Neuronal stem cell (in vitro differentiated cells): ENCODE measurements at places on chromosomes 7 and 10.

DNA sequence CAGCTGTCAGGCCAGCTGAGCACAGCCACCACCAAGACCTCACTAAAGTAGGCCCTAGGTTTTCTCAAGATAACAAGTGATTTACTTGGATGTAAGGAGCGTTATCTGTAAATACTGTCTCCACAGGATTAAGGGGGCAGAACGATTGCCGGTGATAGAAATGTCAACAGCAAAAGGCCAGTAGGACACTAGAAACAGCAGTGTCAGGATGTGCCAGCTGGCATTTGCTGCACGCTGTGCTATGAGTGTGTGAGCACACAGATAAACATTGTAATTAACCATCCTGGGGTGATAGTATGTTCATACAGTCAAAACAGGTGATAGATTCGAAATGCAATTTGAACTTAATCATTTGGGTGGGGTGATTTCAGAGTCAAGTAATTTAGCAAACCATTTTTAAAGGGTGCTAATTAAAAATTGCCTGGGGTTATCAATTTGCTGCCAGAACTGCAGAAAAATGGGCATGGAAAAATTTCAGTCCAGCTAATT lies 36.3 kb upstream of the NOBOX start:
- DNase-seq: no peak

- no peak for DNase-seq
Measured at GRCh38 chr10:16436367-16436757, 448 bp upstream of the PTER start.

DNA sequence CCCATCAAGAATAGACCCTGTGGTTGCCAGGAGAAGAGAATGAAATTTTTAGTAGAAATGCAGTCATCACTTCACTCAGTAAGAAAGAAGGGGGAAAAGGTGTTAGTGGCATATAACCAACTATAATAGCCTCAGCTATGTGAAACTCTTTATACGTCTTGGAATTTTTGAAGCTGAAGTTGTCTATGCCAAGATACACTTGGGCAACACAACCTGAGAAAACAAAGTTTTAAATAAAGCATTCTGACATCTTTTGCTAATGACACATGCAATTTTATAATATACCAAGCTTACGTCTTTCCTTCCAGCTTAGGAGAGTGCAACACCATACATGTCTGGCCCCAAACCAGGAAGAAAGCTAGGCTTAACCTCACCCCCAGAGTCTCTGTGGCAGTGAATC lies 40.8 kb upstream of the ZNF438 start:
- no peak for DNase-seq

DNA sequence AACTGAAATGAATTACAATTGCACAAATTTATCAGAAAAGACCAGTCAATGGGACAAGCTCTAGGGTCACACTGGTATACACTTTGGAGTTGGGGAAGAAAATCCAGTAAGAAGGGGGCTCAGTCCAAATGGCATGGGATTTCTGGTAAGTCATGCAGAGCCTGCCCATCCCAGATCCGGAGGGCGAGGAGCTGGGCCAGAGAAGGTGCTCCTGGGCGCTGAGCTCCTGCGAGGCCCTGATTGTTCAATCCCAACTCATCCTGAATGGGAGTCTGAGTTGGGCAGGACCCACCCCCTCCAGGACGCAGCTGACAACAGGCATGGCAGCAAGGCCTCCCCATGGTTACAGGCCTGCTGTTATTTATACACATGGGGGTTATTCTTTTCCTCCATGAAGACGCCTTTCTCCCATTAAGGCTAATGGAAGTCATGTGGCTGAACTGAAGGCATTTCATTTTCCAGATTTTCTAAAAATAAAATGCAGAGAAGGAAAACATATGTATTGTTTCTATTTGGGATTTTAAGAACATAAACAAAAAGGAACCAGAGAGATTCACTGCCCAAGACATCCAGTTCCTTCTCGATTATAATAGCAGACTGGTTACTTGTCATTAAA lies 91.1 kb upstream of the ADAM12 start:
- no peak for DNase-seq

- no peak for DNase-seq
Measured at GRCh38 chr7:65744406-65744805, 128.5 kb upstream of the VKORC1L1 start.

- DNase-seq: no peak
Measured at GRCh38 chr7:6476596-6477317, 29.0 kb upstream of the DAGLB start.

DNA sequence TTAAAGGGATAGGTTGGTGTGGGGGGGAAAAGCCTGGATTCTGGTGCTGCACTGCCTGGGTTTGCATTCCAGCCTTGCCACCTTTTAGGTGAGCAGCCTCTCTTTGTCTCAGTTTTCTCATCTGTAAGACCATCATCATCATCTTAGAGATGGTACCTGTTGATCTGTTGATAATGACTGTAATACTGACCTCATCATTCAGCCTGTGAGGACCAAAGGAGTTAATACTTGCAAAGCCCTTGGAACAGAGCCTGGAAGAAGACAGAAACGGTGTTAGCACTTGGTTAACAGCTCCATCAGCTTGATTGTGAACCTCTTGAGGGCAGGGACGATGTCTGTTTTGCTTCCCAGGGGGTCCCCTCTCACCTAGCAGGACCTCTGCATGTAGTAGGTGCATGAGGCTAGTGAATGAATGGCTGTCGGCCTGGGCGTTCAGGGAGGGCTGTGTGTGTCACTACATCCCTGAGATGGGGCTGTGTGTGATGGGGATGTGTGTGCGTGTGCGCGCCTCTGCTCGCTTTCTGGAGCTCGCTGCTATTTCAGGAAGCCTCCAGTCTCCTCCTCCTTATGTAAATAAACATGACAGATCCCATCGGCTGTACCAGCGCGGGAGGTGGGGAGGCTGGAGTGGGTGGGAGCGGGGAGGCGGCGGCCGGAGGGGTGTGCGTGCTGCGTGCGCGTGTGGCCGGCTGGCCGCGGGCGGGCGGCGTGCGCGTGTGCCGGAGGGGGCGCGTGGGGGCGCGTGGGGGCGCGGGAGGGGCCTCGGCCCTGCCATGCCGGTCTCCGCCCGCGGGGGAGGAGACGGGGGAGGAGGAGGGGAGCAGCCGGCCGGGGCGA lies 61.2 kb downstream of the NEURL1 start:
- DNase-seq: peak; percentile 48

GRCh38 chr10:30990971-30991646 lies 40.6 kb downstream of the ZNF438 start:
- no peak for DNase-seq

GRCh38 chr10:27959093-27959715 lies 39.7 kb downstream of the ODAD2 start:
- no peak for DNase-seq

GRCh38 chr7:43198599-43199090 lies 86.2 kb downstream of the HECW1 start:
- no peak for DNase-seq

DNA sequence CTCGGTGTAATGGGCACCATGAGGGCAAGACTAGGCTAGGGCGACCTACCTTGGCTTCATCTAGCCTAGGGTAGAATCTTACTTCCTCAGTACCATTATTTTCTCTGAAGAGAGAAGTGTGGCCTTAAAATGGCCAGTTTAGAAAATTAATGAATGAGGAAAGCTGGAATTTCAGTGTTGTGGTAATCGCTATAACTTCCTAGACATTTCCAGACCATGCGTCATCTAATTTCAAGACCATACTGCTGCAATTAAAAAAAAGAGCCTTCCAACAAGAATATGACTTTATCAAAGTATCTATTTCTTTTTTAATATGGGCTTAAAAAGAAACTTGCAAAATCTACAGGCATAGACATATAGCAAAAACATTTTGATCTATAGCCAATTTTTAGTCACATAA lies 68.5 kb downstream of the CPVL start:
- DNase-seq: no peak

DNA sequence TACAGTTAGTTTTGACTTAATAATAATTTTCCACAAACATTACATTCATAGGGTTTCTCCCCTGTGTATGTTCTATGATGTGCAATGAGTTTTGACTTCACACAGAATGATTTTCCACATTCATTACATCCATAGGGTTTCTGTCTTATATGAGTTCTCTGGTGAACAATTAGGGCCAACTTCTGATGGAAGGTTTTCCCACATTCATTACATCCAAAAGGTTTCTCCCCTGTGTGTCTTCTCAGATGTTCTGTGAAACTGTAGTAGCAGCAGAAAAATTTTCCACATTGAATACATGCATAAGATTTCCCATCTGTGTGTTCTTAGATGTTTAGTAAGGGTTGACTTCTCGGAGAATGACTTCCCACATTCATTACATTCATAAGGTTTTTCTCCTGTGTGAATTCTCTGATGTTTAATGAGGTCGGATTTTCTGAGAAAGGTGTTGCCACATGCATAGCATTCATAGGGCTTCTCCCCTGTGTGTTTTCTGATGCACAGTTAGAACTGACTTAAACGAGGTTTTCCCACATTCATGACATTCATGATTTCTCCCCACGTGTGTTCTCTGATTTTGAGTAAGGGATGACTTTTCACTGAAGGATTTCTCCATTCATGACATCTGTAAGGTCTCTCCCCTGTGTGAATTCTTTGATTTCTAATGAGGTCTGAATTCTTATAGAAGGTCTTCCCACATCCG lies 118.5 kb downstream of the ZNF33B start:
- no peak for DNase-seq

- no peak for DNase-seq
Measured at GRCh38 chr10:104441329-104442000, 87.8 kb downstream of the CFAP58 start.

- DNase-seq: peak; percentile 30
Measured at GRCh38 chr7:115910541-115911164, 119.9 kb downstream of the TFEC start.

- no peak for DNase-seq
Measured at GRCh38 chr7:80499350-80499953, 12.4 kb downstream of the GNAT3 start.

DNA sequence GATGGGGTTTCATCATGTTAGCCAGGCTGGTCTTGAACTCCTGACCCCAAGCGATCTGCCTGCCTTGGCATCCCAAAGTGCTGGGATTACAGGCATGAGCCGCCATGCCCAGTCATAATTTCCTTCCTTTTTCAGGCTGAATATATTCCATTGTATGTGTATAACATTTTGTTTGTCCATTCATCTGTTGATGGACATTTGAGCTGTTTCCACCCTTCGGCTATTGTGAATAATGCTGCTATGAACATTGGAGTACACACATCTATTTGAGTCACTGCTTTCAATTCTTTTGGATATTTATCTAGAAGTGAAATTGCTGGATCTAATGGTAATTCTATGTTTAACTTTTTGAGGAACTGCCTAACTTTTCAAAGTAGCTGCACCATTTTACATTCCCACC lies 34.6 kb downstream of the TLX1 start:
- DNase-seq: no peak

- DNase-seq: no peak
Measured at GRCh38 chr10:132588301-132589013, 50.9 kb downstream of the INPP5A start.

- no peak for DNase-seq
Measured at GRCh38 chr10:653991-654646, 35.3 kb downstream of the DIP2C start.

GRCh38 chr7:48139459-48139858 lies 31.8 kb upstream of the ABCA13 start:
- DNase-seq: no peak

- DNase-seq: no peak
Measured at GRCh38 chr10:5125315-5126044, 31.3 kb downstream of the AKR1C3 start.

DNA sequence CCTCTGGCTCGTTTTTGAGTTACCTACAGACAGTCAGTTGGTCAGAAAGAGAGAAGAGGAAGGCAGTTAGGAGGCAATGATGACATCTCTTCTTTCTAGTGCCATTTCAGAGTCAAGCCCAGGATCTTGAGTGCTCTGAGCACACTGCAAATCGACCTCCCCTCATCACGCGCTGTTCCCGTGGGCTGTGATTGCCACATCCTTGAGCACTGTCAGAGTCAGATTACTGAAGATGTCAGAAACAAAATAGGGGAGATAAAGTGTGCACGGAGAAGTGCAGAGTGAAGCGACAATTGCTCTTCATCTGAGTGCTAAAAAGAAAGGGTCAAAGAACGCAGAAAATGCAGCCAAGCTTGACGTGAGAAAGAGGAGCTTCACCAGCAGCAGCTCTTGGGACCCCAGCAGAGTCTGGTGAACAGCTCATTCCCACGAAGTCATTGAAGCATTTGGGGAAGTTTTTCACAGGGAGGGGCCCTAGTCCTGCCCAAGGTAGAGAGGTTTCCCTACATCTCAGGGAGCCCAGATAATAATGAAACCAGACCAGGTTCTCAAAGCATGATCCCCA lies 661.7 kb upstream of the AUTS2 start:
- DNase-seq: no peak

DNA sequence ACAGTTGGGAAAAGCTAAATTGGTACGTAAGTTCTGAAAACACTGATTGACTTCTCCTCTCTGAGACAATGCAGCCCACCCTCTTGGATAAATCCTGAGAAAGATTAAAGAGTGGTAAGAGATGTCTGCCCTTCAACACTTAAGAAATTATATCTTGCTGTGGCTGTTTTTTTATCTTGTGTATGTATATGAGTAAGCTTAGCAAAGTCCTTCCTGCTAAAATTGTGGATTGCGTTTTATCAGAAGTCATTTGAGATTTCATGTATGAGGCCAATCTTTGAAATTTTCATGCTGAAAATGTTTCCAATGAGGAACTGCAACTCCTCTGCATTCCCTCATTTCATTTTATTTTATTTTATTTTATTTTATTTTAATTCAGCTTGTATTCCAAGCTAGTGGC lies 106.2 kb upstream of the INHBA start:
- no peak for DNase-seq

DNA sequence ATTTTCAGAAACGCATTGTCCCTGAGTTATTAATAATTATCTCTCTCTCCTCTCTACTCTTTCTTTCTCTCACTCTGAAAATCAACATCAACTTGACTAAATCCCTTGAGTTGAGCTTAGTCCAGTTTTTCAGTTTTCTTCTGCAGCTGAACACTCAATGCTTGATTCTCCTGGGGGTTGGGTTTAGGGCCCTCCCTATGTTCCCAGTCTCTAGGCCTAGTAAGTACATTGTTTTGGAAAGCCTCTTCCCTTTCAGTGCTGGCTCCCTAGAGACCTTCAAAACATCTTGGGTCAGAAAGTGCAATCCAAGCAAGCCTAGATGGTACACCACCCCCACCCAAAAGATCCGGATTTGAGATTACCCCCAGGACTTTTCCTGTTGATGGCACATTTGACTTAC lies 488.5 kb downstream of the LRMDA start:
- no peak for DNase-seq

DNA sequence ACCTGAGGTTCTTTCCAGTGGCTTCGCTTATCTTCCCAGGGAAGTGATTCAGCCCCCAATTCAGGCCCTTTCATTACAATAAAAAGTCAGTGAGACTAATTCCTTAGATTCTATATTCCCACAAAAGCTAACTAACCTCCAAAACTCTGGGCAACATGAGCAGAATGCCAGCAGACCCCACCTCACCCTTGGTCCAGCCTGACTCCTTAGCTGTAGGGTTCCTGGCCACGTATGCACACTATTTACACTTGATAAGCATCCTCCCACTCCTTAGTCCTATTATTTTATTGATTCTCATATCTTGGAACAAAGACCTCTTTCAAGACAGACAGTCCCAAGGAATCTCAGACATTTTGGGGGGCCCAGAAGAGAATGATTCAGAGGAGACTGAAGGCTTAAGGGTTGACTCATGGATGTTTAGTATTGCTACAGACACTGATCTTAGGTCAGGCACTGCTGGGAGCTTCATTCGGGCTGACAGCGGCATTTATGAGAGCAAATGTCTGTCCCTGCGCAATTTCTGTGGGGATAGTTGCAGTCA lies 162.6 kb upstream of the GDF10 start:
- no peak for DNase-seq
